ENCODE measurements at places on chromosomes 4 and X.

- no peak for DNase-seq
Measured at GRCh38 chrX:1925053-1925481, 310.2 kb downstream of the ASMT start.

DNA sequence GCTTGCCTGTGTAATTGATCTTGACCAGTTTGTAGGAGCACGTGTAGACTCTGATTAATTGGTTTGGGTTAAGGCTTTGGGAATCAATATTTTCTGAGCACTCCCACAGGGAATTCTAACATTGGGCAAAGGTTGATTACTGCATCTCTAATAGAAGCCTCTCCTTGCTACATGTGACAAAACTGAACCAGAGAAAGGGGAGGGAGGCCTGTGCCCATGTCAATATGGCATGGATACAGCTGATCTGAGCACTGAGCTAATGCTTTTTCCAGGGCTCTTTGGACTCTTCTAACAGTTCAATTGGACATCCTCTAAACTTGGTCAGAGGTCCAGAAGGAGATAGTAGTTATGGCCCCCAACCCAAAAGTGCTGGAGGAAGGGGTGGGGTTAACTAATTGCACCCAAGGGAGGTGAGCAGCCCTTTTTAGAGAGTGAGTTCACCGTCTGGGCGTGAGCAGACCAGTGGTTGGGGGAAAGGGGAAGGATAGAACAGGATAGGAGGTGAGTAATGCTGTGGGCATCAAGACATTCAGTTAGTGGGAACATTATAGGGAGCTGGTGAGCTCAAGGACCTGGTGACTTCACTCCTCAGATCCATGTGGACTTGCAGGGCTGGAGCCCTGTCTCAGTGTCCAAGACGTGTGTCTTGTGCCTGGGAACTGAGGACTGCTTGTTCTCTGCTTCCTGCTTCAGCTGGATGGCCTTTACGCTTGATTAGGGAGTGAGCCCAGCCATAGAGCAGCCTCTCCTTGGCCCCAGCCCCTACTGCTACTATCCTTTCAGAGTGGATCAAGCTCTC, 22.8 kb downstream of the MSN start:
- DNase-seq = no peak

GRCh38 chrX:118751950-118752783, 24.8 kb downstream of the IL13RA1 start:
- DNase-seq = no peak

DNA sequence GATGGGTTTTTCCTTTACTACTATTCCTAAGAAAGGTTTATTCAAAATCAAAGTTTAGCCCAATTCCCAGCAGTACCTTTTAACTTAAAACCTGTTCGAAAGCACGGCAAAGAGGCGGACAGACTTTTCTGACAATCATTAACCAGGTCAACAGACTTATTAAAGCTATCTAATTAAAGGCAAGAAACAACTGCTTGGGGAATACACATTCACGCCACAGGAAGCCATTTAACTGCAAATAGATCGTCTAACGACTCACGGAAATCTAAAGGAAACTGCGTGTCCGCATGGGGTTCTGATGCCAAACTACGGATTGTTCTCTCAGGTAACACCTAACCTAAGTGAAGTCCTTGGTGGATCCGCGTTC, 663 bp upstream of the USP53 start:
- DNase-seq = no peak

DNA sequence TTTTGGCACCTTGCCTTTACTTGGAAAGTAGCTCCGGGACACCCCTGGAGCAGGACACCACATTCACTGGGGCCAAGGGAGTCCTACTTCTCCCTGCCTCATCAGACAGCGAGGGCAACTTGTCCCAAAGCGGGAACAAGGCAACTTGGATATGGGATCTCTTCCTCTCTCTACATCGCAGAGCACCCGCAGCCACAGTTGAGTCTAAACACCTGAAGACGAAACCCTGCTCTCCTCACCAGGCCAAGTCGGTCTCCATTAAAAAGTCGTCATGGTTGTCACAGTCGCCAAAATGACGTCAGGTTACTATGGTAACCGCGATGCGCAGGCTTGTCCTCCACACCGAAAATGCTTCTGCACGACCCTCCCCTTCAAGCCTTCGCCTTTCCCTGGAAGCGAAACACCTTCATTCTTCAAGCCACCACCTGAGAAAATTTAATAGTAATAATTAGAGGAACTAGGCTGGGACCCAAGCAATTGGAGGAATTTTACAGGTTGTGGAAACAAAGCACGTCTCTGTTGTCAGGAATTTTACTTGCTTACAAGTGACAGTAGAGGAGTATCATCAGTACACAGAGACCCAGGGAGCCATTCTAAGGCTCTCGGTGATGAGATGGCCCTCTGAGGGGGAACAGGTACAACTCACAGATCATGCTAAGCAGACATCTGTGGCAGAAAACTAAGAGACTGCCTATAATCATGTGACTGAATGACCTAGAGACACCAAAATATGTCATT, 30.5 kb upstream of the TCEAL4 start:
- DNase-seq = peak; percentile 72

GRCh38 chrX:22081475-22082092, 49.5 kb downstream of the PHEX start:
- DNase-seq = peak; percentile 58

- peak; percentile 30 for DNase-seq
Measured at GRCh38 chr4:54063737-54064316, 578 bp downstream of the CHIC2 start.

DNA sequence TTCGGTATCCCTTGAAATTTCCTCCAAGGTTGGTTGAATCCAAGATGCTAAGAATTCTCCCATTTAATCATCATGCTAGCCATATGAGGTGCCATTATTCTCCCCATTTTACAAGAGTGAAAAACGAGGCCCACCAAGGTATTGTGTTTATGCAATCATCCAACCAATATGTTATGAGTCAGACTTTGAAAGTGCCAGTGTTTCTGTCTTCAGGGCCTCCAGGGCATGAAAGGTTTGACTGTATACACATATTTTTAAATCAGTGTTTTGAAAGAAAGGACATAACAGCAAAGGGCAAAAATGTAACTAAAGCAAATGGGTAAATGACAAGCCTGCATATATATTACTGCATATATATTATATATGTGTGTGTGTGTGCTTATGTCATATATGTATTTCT, 541.2 kb upstream of the SMIM31 start:
- no peak for DNase-seq

DNA sequence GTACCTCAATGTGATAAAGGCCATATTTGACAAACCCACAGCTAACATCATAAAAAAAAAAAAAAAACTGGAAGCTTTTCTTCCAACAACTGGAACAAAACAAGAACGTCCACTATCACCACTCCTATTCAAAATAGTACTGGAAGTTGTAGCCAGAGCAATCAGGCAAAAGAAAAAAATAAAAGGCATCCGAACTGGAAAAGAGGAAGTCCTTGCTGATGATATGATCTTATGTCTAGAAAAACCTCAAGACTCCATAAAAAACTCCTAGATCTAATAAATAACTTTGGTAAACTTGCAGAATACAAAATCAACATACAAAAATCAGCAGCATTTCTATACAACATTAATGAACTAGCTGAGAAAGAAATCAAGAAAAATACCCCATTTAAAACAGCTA, 134.3 kb downstream of the TEX11 start:
- no peak for DNase-seq

DNA sequence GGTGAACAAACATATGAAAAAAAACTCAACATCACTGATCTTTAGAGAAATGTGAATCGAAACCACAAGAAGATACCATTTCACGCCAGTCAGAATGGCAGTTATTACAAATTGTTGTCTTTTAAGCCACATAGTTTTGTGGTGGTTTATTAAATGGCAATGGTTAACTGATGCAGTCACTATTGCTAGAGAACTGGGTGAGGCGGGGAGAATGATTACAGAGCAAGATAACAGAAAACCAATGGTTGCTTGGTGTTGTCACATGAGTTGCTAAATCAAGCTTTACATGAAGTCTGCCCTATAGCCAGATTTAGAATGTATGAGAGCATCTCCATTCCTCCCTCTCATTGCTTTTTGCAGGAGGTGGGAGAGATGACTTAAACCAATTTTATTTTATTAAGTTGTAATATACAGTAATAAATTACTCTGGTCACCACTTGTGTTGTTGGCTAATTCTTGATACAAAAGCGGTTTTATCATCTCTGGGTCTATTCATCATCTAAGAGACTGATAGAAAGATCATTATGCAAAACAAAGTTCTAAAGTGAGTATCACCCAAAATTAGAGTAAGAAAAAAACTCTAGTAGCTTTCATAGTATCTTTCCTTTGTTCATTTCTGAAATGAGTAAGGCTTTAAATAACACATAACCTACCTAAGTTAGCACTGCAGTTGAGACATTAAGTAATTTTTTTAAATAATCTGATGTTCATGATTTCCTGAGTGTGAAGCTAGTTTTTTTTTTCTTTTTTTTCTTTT, 859.5 kb downstream of the STIM2 start:
- DNase-seq = no peak

DNA sequence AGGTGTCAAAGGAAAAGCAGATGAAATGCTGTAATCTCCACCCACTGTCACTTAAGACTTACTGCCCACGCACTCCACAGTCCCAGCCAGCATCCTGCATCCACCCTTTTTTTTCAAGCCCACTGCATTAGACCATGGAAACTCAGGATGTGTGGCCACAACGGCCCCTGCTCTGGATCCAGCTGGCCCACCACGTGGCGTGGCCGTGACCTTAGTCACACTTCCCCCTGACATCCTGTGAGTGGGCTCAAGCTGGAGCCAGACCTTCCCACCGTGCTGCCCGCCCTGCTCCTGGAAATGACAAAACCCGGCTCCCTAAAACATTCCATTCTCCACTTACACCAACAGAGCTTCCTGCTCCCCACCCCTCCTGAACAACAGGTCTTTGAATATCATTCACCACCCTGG, 588.3 kb upstream of the DIPK2B start:
- DNase-seq = no peak

- DNase-seq = no peak
Measured at GRCh38 chrX:71315917-71316316, 14.4 kb downstream of the ITGB1BP2 start.

GRCh38 chrX:72366701-72367454, 61.2 kb upstream of the CITED1 start:
- DNase-seq = no peak

GRCh38 chr4:105291925-105292324, 145.2 kb downstream of the TET2 start:
- DNase-seq = no peak

DNA sequence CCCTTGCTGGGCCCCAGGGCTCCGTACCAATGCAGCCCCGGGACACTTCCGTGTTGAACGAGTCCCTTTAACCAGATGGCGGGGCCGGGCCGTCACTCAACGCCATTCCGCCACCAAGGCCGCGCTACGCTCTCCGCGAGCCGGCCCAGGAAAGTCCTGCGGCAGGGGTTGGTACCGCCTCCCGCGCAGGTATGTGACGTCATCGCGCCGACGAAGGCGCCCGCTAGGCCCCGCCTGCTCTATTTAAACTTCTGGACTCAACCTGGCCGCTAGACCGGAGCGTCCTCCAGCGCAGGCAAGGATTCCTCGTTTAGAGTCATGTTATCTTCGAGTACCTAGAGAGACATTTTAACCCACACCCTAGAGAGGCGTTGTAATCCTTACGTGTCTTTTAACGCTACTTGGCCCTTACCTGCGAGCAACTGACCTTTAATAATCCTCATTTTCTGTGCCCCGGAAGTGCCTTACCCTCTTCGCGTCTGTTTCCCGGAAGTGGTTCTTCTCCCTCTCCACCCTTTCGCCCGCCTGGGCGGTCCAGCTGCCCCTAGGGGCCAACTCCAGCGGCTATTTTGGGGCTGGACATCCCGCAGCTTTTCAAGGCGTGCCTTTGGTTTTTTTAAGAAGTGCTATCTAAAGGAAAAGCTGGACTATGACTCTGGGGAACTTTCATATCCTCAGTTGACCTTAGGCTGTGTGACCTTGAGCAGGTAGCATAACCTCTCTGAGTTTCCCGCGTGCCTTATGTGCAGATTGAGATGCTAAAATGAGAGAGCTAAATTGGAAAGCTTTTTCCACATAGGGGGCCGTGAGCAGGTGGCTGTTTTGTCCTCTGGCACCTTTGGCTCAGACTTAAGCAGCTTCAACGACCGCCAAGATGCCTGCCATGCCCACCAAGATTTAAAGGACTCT, at the start of gene PNPLA4:
TSS of gene PNPLA4 (minus strand) at position 155 of the 909 bp plus-strand sequence. CDS start 1,294 bp downstream, outside the sequence.
- DNase-seq = peak; percentile 81

DNA sequence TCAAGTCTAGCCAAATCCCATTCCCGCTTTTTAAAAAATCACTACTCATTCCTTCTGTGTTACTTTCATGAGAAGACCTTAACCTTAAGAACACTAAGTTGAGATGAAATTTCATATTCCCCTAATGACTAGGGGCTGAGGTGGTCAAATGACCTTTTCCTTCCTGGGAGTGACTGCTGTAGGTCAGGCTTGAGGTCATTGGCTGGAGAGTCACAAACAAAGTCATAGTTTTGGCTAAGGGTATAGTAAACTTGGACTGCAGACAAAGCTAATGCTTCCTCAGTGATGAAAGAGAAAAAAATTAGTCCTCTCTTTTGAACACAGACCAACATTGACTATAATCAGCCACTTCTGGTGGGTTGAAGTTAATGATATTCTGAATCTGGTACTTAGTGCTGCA, 16.0 kb upstream of the FGF2 start:
- no peak for DNase-seq

GRCh38 chr4:73662709-73663546, 42.7 kb upstream of the RASSF6 start:
- no peak for DNase-seq

DNA sequence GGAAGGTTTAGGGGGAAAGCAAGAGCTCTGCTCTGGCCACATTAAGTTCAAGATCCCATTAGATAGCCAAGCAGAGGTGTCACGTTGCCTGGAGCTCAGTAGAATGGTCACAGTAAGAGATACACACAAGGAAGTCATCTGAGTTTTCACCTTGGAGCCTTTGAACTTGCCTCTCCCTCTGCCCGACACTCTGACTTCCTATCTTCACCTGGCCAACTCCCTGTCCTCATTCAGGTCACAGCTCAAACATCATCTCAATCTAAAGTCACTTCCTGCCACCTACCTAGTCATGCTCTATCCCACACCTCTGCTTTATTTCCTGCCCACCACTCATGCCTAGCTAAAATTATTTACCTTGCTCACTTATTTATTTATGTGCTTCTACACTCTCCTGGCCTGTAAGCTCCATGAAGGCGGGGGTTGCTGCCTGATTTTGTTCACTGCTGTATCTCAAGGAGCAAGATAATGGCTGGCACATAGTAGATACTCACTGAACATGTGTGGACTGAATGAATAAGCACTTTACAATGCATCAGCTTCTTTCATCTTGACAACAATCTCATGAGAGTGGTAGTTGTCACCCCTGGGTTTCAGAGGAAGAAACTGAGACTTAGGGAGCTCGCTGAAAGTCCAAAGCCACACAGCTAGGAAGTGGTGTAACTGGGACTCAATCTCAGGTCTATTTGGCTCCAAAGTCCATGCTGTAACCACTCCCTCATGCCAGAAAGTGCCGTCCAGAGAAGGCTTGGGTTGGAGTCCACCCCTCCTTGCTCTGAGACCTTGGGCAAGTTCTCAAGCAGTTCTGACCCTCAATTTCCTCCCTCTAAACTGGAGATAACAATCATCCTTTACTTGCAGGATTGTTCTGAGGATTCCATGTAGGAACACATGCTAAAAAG, 40.3 kb downstream of the EFNB1 start:
- DNase-seq = no peak
